ENCODE measurements at places on chromosomes 5 and 9.

DNA sequence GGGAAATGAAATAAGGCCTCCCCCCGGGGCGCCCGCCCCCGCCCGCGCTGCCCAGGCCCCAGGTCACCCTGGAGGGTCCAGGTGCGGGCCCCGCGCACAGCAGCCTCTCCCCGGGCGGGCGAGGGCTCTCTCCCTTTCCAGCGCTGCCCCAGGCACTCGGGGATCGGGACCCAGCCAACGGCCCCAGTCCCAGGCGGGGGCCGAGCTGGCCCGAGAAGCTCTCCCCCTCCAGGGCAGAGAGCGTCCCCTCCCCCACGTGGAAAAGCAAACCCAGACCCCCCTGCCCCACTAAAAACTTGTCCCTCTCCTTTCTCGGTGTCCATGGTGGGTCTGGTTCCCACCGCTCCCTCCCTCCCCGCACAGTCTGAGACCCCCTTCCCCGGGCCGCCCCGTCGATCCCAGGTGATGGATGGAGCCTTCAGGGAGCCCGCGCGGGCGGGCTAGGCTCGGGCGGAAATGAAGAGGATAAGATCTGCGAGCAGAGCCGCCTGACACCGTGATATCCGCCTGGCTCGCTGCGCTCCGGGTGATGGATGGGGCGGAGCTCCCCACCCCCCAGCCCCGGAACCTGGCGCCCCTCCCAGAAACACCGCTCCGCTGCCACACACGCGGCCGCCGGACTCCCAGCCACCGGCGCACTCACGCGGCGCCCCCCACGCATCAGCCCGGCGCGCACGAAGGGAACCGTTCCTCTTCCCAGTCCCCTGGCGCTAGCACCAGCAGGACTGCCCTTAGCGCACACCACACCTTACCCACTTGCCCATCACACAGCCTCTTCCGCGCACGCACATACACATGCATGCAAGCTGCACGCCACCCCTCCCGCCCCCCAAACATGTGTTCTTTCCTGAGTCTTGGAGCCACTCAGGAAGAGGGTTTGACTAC, 81.7 kb upstream of the ZBTB43 start:
- DNase-seq = peak; percentile 64

- no peak for DNase-seq
Observed at GRCh38 chr9:95648225-95648624, 131.5 kb upstream of the PTCH1 start.

DNA sequence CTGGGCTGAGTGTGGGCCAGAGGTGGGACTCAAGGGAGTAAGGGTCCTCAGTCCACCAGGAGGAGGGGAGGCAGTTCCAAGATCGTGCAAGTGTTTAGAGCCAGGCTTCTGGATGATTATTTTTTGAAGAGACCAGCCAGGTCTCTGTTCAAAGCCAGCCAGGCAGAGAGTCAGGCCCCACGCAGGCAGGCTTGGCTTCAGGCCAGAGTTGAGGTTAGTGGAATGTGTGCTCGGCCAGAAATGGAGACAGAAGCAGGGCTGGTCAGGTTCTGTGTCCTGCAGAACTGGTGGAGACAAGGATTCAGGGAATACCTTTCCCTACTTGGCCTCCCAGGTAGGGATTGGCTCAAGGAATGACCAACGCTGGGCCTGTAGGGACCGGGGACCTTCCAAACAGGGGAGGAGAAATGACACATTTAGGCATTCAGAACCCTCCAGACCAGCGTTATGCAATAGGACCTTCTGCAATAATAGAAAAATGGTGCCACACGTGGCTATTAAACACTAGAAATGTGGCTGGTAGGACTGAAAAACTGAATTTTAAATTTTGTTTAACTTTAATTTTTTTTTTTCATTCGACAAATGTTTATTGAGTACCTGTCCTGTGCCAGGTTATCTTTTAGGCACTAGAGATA, 106.2 kb downstream of the CMYA5 start:
- no peak for DNase-seq

DNA sequence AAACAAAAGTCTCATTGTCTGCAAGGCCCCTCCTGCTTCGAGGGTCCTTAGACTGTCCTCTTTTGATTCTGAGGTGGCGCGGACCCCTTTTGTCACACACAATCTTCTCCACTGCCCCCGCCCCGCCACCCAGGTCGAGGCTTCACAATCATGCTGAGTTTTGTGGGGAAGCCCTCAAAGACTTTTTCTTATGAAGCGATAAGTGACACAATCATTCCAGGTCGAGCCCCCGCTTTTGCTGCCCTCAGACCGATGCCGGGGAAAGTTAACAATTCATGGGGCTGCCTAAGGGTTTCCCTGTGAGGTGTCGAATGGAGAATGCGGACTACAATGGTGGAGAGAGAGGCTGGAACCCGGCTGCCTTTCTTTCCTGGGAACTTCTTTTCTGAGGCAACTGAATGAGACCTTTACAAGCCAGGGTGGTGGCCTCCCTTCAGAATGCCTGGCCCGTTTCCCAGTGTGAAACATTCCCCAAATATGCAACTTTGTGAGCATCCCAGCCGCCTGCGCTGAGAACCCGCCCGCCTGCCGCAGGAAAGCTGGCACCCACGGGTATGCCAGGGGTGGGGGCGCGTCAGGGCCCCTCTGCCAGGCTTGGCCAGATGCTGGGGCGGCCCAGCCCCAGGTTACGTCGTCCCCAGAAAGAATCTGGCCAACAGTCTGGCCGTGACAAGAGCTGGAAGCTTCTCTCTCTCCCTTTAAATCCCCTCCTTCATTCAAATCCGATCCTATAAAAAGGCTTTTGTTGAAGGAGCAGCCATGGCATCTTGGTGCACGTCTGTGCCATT, 71.9 kb downstream of the MAP1B start:
- DNase-seq = no peak

DNA sequence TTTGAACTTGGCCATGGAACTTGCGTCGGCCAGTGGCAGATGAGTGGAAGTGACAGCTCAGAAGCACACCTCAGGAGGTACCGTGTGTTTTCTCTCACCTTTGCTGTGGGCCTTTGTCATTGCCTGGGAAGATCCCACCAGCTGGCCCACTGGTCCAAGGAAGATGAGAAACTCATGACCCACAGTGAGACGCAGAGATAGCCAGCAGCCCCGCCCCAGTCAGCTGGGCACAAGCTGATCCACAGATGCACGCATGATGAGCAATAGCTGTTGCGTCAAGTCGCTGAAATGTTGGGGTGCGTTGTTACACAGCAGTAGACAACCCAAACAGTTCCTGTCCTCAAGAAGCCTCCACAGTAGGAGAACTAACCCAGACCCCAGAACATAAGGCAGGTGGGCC, 30.8 kb upstream of the UNC5A start:
- DNase-seq = no peak

GRCh38 chr9:94145640-94146039, 61.4 kb downstream of the PTPDC1 start:
- no peak for DNase-seq

DNA sequence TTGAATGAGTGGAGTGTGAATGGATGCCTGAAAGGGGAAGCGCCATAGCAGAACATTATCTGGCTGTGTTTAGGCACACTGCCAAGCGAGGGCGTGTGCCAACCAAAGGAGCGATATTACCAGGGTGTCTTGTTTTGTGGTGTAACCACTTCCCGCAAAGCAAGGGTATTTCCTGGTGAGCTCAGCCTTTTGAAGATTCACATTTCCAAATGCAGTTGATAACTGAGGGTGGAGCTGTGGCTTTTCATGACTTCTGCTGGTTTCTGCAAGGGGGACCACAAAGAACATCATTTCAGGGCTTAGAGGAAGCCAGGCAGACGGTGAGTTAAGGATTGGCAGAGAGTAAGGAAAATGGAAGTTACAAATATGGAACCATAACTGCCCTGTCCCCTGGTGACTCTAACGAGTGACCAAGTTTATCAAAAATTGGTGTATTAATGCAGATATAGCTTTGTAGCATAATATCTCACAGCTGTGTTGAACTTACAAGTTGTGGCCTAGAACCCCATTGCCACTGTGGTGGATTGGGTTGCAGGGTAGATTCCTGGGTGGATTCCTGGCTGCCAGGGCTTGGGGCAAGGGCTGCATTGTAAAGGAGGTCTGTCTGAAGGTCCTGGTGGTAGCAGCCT, 71.4 kb downstream of the RALGPS1 start:
- peak; percentile 68 for DNase-seq

GRCh38 chr9:14516656-14517055, 176.6 kb downstream of the ZDHHC21 start:
- DNase-seq = no peak

GRCh38 chr5:110590187-110590586, 136.3 kb downstream of the TMEM232 start:
- no peak for DNase-seq

DNA sequence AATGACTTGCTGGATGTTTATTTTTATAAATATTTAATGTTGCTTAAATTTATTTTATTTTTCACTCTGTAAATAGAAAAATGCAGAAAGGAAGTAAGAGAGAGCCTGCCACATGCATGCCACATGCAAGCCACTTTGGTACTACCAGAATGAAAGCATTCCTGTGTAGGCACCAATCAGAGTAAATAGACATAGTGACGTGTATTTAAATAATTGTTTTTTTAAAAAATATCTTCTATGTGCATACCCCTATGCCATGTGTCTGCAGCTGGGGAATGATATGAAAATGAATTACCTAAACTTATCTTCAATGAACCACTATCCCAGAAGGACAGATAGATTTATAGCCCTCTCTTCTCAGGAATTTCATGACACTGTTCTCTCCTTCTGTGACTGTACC, 651.5 kb upstream of the RIOK2 start:
- no peak for DNase-seq

DNA sequence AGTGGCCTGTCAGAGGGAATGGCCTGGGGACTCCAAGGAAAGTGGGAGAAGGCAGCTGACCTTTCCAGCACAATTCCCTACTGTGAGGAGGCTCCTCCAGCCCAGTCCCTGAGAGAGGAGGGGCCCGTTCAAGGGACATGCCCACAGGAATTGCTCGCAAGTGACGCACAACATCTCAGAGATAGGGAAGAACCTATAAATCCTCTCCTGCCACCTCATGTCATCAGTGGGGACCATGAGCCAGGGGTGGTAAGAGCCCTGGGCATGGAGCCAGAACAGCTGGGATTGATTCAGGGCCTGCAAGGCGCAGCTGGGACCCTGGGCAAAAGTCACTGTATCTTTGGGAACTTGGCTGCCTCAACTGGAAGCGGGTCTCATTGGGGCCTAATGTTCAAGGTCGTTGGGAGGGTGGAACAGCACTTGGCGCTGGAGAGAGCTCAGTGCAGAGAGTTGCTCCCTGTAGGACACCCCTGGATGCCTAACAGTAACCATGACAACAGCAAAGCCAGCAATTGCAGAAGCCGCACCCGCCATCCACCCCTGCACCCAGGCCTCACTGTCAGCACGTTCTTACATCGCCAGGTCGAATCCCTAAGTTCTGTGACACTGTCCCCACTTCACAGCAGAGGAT, 41.3 kb upstream of the ORM1 start:
- no peak for DNase-seq

GRCh38 chr5:156411957-156412356, 85.0 kb downstream of the SGCD start:
- no peak for DNase-seq

DNA sequence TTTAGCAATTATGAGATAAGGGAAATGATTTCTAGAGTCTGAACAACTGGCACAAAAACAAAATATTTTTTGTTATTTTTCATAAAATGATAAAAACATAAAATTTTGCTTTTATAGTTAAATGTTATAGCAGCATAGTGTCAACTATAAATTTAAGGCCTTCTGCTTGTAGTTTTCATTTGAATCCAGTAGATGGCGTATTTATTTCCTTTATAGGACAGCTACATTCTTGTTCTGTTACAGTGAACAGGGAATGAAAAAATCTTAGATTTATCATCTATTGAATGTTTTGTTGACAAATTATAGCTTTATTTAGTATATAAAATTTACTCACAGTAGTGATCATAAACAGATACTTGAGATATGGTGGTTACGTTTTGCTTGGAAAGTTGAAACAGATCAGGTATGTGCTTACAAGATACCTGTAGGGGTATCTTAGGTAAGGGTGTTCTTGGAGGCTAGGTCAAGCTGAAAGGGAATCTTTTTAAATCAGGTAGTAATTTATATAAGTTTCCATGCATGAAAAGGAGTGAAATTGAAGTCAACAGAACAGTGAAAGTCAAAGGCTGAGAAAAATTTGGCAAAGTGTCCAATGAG, 239.3 kb upstream of the GRIN3A start:
- DNase-seq = no peak

DNA sequence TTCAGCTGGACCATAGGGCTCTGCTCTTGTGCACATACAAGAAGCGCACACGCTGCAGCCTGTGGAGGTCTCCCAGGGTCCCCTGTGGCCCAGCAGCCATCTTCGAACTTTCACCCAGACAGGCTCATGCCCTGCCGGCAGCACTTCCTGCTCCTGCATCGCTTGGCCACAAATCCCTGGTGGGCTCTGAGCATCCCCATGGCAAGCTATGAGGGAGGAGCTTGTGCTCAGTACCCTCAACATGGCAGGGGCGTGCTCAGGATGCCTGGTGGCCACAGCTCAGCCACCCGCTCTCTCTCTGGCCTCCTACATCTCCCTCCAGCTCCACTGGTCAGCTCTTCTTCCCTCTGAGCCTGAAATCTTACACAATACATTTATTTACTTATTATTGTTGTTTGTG, 63.7 kb downstream of the IRX2 start:
- no peak for DNase-seq

- DNase-seq = no peak
Observed at GRCh38 chr9:120833325-120833724, 9.4 kb downstream of the PSMD5 start.

DNA sequence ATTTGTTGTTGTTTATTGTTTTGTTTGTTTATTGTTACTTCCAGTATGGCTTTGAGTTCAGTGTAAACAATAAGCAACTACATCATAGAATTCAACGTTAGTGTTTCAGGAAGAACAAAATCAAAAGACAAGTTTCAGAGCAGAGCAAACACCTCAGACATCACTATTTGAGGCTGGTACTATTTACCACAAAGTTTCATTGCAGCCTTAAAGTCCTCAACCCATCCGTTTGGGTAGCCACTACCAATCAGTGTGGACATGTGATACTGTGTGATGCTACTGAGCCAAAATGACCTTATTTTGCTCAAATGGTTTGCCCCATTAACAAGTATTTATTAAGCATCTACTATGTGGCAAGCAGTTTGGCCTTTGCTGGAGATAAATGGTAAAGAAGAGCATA, 458.5 kb upstream of the PTGER4 start:
- no peak for DNase-seq

GRCh38 chr9:132142924-132143323, 18.9 kb upstream of the NTNG2 start:
- no peak for DNase-seq

DNA sequence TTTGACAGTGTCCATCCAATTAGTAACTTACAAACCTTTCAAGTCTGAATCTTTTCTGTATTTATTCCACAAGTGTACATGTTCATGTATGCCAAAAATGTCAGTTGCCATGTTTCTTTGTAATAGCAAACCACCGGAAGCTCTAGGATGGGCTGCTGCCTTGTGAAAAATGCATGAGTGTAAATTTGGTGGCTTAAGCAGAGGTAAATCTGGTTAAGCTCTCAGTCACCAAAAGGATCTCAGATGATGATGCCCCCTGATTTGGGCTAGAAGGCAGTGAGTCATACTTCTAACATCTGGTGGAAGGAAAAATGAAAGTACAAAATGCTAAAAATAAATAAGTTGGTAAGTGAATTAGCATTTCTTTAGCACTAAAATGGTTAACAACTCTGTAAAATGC, 567.5 kb downstream of the ELAVL2 start:
- DNase-seq = no peak

Data from activated CD4-positive, alpha-beta T cell treated with anti-CD3 and anti-CD28 coated beads for 1 hour (primary cell).